Activated naive CD4-positive, alpha-beta T cell treated with anti-CD3 and anti-CD28 coated beads for 36 hours (primary cell): ENCODE measurements at places on chromosomes 12 and 14. TPM values are rescaled to one million over a fixed set of nuclear protein-coding genes. Genes with fewer than 3 reads are reported as not detected.

DNA sequence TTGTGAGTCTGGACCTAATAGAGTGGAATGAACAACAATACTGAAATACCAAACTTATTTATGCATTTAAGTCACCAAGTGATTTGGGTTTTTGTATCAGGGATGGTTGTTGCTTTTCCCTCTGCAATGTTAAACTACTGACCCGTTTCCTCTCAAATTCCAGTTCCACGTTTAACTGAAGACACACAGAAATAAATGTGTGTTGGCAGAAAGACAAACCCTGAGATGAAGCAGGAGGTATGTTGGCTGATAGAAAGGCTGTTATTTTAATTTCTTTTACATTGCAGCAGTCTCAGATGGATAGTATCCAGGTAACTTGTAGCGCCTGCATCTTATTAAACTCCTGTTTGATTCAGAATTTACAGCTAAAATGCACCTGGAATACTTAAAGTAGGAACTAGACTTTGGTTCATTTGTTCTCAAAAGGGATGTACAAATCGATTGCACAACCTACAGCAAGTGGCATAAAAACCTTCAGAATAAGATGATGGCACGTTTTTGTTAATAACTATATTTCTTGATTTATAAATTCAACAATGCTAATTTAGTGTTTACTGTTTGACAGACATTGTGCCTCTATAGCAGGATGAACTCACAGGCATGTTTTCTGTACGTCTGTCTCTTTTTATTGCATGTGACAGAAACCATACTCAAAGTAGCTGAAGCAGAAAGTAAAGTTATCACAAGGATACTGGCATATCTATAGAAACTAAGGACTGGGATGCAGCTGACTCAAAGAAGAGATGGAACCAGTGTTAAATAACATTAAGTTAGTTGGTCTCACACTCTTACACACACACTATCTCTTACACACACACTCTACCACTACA lies 405.7 kb downstream of the ZFP36L1 start:
- H3K36me3 ChIP-seq = no peaks in the 10 kb centered on the region
- DNase-seq = no peak
- H3K4me1 ChIP-seq = peaks cover 5% of the 10 kb centered on the region
- no peaks in the 10 kb centered on the region for H3K27me3 ChIP-seq

DNA sequence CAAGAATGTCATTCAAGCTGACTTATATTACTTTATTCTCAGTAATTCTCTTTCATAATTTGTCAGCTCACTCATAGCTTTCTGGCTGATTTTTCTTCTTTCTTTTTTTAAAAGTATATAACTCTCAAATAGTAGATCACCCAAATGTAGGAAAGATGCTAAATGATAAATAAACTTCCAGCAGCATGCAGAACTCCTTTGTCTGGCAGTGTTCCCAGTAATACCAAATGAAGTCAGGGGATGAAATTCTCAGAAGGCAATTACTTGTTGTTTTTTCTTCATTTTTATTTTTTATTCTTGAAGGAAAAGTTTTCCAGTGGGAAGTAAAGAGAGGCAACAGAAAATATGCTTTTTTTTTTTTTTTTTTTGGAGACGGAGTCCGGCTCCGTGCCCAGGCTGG lies 133.3 kb upstream of the SLCO1C1 start:
- no peak for DNase-seq
- no peak overlapping the region for H3K4me3 ChIP-seq
- no peaks in the 10 kb centered on the region for H3K36me3 ChIP-seq
- H3K27ac ChIP-seq = no peak overlapping the region
- no peaks in the 10 kb centered on the region for H3K4me1 ChIP-seq

GRIN2B gene
- not detected for total RNA-seq

- DNase-seq = no peak
- no peak overlapping the region for H3K4me3 ChIP-seq
- no peak overlapping the region for H3K27ac ChIP-seq
- H3K27me3 ChIP-seq = peaks cover 4% of the 10 kb centered on the region
- H3K36me3 ChIP-seq = no peaks in the 10 kb centered on the region
These were observed 65.8 kb upstream of the NOS1 start for GRCh38 chr12:117427211-117427610.

- no peak for DNase-seq
- H3K36me3 ChIP-seq = no peaks in the 10 kb centered on the region
- no peaks in the 10 kb centered on the region for H3K4me1 ChIP-seq
- no peaks in the 10 kb centered on the region for H3K27me3 ChIP-seq
These were observed 58.1 kb upstream of the DIO2 start for GRCh38 chr14:80269353-80269925.

MIP gene
- total RNA-seq = not detected

- no peak for DNase-seq
- H3K27me3 ChIP-seq = no peaks in the 10 kb centered on the region
- no peak overlapping the region for H3K27ac ChIP-seq
- H3K4me3 ChIP-seq = no peak overlapping the region
These were observed 46.3 kb upstream of the LRTM2 start for GRCh38 chr12:1773937-1774655.

DNA sequence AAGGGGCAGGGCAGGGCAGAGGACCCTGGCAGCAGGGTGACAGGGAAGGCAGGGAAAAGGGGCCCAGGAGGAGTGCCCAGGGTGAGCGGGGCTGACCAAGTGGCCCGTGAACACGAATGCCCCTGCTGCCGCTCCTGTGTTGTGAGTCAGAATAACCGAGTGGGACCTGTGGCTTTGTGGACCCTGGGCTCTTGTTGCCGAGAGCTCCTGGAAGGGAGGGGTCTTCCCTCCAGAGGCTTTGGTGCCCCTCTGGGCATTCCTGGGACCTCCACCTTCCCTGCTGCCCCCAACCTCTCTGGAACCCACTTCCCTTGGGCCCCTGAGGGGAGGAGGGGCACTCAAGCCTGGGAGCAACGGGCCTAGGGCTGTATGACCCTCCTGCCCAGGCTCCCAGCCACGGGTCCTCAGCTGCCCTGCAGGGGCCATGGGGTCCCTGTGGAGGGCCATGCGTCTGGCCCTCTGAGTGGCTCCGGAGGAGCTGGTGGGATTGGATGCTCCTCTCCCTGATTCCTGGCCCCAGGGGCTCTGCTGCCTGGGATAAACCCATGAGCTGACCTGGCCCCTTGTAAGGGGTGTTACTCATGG lies 319.4 kb downstream of the TMEM121 start:
- no peak overlapping the region for H3K27ac ChIP-seq
- DNase-seq = no peak
- H3K4me1 ChIP-seq = no peaks in the 10 kb centered on the region
- H3K27me3 ChIP-seq = no peaks in the 10 kb centered on the region
- H3K36me3 ChIP-seq = no peaks in the 10 kb centered on the region
- no peak overlapping the region for H3K4me3 ChIP-seq

- no peak for DNase-seq
- no peaks in the 10 kb centered on the region for H3K36me3 ChIP-seq
- H3K27ac ChIP-seq = no peak overlapping the region
These were observed 76.5 kb downstream of the FERMT2 start for GRCh38 chr14:52874389-52874788.

DNA sequence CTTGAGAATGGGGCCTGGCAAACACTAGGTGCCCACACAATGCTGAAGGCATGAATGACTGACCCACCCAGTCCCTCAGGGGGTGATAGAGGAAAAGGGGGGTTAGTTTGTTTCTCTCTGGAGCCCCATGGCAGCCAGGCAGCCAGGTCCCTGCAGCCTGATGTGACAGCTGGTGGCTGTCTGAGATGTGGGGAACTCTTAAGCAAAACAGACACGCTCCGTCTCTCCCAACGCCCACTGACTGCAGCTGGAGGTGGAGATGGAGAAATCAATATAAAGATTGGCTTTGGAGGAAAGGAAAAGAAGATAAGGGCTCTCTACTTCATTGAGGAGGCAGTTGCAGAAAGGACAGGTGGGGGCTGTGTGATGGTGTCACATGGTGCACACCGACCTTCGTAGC lies 240.8 kb upstream of the LHX5 start:
- H3K4me3 ChIP-seq = no peak overlapping the region
- peaks cover 10% of the 10 kb centered on the region for H3K27me3 ChIP-seq

- H3K27ac ChIP-seq = no peak overlapping the region
- no peaks in the 10 kb centered on the region for H3K27me3 ChIP-seq
- DNase-seq = no peak
- no peaks in the 10 kb centered on the region for H3K4me1 ChIP-seq
These were observed 43.1 kb upstream of the ATF7IP start for GRCh38 chr12:14322403-14322802.

DNA sequence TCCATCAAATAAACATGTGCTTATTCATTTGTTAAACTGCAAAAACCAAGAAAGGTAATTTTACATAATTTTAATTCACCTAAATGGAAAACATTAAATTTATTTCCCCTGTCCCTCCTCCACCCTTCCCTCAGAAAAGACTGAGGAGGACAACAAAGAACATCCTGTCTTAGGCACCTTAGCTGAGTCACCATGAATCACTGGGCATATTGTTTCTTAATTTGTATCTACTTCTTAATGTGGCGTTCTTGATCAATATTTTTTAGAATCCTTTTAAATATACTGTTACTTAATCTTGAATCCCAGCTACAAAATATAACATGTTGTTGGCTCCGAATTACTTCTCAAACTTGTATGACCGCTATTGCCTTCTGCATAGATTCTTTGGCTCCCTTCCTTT lies 23.5 kb downstream of the SIX6 start:
- no peak overlapping the region for H3K27ac ChIP-seq
- no peaks in the 10 kb centered on the region for H3K4me1 ChIP-seq
- no peak overlapping the region for H3K4me3 ChIP-seq
- no peaks in the 10 kb centered on the region for H3K36me3 ChIP-seq
- peaks cover 25% of the 10 kb centered on the region for H3K27me3 ChIP-seq
- no peak for DNase-seq

RPL41 gene
- 5,971 TPM for total RNA-seq

DNA sequence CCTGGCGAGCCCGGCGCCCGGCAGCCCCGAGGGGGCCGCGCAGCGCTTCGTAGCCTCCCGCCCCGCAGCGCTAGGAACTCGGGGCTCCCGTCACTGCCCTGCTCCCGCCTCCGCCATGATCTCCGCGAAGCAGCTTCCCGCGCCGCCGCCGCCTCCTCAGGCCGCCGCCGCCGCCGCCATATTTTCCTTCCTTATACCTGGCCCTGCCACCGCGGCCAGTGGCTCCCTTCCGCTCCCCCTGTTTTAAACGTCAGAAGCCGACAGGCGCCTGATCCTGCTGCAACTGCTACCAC lies 286 bp downstream of the PPP4R3A start:
- peak overlapping the region; percentile 99 for H3K4me3 ChIP-seq
- no peak for DNase-seq
- peaks cover 30% of the 10 kb centered on the region for H3K36me3 ChIP-seq
- peaks cover 29% of the 10 kb centered on the region for H3K4me1 ChIP-seq
- peak overlapping the region; percentile 100 for H3K27ac ChIP-seq
- no peaks in the 10 kb centered on the region for H3K27me3 ChIP-seq

DNAL1 gene
- 4.4 TPM for total RNA-seq

- no peak overlapping the region for H3K27ac ChIP-seq
- H3K4me3 ChIP-seq = no peak overlapping the region
- no peak for DNase-seq
- no peaks in the 10 kb centered on the region for H3K4me1 ChIP-seq
These were observed 49.9 kb downstream of the PTHLH start for GRCh38 chr12:27922531-27923139.

GRCh38 chr12:69555461-69555860 lies 29.8 kb upstream of the CCT2 start:
- no peak overlapping the region for H3K4me3 ChIP-seq
- H3K36me3 ChIP-seq = no peaks in the 10 kb centered on the region
- H3K27ac ChIP-seq = no peak overlapping the region
- H3K27me3 ChIP-seq = no peaks in the 10 kb centered on the region

DNA sequence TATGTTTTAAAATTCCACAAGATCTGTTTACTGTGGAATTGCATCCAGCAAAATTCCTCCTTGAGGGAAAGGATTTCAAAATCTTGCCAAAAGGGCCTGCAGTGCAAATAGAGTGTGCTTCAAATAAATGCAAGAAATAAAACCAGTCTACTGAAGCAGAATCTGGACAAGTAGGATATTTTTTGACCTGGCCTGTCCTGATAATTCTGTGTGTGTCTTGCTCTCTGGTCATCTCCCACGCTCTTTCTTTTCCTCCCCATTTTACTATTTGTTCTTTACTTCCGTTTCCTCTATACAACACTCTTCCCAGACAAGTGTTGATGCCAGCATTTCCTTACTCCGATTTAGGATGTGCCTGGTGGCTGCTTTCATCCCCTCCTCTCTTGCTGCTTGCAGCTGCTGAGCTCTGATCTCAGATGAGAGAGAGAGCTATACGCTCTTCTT lies 115.9 kb downstream of the GPR135 start:
- no peaks in the 10 kb centered on the region for H3K27me3 ChIP-seq
- H3K4me1 ChIP-seq = no peaks in the 10 kb centered on the region
- DNase-seq = no peak
- no peak overlapping the region for H3K27ac ChIP-seq

DNA sequence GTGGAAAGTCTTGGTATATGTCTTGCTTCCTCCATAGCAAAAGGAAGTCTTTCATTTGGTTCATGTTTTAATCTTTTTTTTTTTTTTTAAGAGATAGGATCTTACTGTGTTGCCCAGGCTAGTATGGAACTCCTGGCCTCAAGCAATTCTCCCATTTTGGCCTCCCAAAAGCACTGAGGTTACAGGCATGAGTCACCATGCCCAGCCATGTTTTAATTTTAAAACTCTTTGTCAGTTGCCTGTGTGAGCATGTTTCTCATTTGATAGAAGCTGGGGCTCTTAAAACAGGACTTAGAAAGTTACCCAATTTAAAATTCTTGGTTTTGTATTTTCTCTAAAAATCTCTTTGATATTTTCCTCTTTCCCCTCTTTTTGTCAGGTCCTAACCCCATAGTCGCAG lies 45.0 kb upstream of the REP15 start:
- no peak for DNase-seq
- peaks cover 4% of the 10 kb centered on the region for H3K4me1 ChIP-seq
- no peak overlapping the region for H3K27ac ChIP-seq

CD163L1 gene
- total RNA-seq = not detected

SELPLG gene
- 19.9 TPM for total RNA-seq

RNF212B gene
- total RNA-seq = not detected

DNA sequence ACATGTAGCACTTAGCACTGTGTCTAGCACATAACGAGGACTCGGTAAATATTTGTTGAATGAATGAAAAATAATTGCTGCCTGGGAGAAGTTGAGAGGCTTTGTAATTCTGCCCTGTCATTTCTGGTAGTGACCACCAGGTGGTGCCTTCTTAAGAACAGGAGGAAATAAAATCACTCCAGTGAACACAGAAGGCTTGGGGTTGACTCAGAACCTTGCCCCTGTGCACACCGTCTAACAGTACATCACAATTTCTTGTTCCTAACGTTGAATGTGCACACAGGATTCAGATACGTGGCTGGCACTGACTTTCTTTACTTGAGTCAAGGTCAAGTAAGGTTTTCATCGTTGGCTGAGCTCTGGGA lies 91.8 kb downstream of the RGS6 start:
- H3K27ac ChIP-seq = no peak overlapping the region
- peaks cover 6% of the 10 kb centered on the region for H3K4me1 ChIP-seq
- H3K27me3 ChIP-seq = peaks cover 12% of the 10 kb centered on the region

DNA sequence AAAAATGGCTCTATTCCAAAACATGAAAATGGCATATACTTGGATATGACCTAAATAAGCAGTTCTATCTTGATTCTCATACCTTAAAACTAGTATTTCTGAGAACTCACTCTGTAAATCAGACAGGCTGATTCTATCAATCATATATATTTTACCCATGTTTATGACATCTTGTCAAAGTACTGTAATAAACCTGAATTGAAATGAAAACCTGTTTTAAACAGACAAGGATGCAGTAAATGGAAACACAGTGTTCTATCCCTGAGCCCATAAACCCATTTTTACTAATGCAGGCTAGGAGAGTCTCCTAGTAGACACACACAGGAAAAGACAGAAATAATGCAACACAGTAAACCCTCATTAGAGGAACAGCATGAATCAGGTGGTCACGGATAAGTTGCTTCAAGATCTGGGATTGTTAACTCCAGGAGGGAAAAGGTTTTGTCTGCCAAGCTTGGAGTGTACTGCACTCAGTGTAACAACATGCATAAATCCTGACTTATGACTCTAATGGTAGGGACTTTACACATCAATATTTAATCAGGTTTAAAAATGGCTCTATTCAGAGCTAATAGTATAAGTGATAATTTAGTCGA lies 93.6 kb upstream of the CPNE8 start:
- H3K27me3 ChIP-seq = no peaks in the 10 kb centered on the region
- DNase-seq = no peak
- H3K4me3 ChIP-seq = no peak overlapping the region
